ENCODE measurements at places on chromosomes 1 and 21.

GRCh38 chr21:24096651-24097050 lies 1510.6 kb downstream of the MRPL39 start:
- DNase-seq: no peak

- DNase-seq: no peak
These were observed 147.8 kb downstream of the TNFSF18 start for GRCh38 chr1:172902861-172903381.

DNA sequence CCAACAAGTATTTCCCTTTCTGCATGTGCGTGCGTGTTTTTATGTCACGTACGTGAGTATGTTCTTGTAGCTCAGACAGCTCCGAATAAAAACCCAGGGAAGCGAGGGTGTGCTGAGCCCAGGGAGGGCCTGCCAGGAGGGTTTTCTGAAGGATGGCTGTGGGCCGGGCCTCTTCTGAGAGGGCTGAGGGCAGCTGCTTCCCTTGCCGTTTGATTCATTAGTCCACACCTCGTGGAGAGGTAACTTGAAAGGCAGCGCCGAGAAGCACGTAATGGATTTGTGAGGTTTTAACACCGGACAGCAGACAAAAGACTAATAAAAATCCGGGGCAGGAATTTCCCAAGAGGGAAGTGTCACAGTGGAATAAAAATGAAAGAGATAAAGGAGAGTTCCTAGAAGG lies 29.5 kb downstream of the CD247 start:
- no peak for DNase-seq

DNA sequence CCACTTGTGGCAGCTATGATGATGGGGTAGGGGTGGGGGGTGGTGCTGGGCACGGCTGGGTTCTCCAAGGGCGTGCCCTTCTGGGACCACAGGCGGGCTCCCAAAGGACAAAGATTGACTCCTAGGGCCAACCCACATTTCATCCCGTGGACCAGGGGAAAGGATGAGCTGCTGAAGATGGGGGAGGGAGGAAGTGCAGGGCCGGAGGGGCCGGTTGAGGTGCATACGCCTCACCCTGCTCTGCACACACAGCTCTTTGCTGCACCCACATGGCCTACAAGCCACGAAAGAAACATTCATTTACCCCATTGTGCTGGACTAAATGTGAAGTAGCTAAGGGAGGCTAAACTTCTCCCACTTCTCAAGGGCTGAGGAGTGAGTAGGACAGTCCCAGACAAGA lies 34.2 kb upstream of the GNPAT start:
- no peak for DNase-seq

DNA sequence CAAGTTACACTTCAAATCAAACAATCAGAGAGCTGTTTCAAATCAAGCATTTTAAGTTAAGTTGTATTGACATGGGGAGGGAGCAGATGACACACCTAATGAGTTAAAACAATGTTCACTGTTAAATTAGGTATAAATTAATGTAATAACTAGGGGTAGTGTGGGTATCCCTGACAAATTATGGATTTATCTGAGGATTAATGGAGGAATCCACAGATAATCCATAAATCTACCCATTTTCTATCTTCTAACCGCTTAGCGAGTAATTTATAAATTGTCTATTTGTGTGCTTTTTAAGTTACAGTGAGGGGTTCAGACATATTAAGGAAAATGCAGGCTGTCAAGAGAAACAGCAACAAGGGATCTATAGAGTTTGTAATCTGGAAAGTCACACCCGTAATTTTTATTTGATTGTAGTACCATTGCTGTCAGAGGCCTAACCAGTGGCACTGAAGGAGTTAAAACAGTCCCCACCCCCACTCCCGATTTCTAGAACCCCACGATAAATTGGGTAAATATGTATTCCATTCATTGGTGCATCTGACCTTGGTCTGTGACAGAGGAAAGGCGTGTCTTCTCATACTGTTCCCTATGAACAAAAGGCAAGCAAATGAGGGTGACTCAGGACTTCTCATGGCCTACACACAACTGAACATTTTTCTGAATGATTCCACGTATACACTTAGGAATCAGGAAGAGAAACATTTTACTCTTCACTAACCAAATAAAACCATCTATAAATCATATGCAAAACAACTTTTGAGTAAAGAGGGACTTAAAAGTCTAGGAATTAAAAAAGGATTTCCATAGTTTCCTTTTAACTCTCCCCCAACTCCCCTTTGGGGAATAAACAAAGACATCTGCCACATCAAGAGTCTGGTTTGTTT lies 7.4 kb downstream of the IRF2BP2 start:
- no peak for DNase-seq

DNA sequence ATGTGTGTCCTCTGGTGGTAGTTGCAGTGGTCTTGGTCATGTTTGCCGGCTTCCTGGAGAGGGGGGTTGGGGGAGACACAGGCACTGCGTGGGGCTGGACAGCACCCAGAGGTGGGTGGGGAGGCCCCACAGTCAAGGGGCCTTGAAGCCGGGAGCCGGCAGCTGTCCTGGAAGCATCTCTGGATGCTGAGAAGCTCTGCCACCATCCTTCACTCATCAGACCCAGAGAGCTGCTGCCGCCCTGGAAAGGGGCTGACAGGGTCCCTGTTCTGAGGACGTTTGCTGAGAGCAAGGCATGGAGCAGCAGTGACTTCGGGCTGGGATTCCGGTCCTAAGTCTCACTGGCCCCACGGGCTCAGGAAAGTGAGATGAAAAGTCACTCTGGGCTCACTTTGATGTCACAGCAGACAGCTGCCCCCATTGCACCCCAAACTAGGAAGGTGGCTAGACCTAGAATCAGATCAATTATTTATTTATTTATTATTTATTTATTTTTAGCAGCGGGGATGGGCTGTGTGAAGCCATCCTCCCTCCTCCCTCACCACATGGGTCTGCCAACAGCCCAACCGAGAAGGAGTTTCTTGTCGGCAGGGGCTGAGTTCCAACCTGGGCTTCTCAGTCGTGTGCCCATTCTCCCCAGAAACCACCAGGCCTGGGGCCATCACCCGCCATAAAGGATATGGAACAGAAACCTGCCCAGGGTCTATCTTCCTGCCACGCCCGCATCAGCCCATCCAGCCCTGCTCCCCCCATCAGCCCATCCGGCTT lies 547.4 kb downstream of the PTPRU start:
- no peak for DNase-seq

GRCh38 chr1:66556161-66556611 lies 22.2 kb downstream of the SGIP1 start:
- no peak for DNase-seq

GRCh38 chr1:68696221-68696620 lies 199.3 kb upstream of the DEPDC1 start:
- DNase-seq: no peak

- no peak for DNase-seq
These were observed 289.8 kb upstream of the POU3F1 start for GRCh38 chr1:38336301-38336923.

GRCh38 chr1:65064981-65065380 lies 83.0 kb upstream of the AK4 start:
- no peak for DNase-seq

GRCh38 chr21:32889596-32889995 lies 118.0 kb upstream of the PAXBP1 start:
- no peak for DNase-seq

- DNase-seq: no peak
These were observed 112.2 kb upstream of the MROH9 start for GRCh38 chr1:170823120-170823519.

- no peak for DNase-seq
These were observed 228.3 kb downstream of the NCAM2 start for GRCh38 chr21:21226472-21226871.

- no peak for DNase-seq
These were observed 397.9 kb downstream of the BRINP2 start for GRCh38 chr1:177568622-177569021.

- no peak for DNase-seq
These were observed 83.1 kb upstream of the KCNK1 start for GRCh38 chr1:233530665-233531386.

GRCh38 chr1:153358691-153358975 lies 979 bp downstream of the S100A9 start:
- no peak for DNase-seq

DNA sequence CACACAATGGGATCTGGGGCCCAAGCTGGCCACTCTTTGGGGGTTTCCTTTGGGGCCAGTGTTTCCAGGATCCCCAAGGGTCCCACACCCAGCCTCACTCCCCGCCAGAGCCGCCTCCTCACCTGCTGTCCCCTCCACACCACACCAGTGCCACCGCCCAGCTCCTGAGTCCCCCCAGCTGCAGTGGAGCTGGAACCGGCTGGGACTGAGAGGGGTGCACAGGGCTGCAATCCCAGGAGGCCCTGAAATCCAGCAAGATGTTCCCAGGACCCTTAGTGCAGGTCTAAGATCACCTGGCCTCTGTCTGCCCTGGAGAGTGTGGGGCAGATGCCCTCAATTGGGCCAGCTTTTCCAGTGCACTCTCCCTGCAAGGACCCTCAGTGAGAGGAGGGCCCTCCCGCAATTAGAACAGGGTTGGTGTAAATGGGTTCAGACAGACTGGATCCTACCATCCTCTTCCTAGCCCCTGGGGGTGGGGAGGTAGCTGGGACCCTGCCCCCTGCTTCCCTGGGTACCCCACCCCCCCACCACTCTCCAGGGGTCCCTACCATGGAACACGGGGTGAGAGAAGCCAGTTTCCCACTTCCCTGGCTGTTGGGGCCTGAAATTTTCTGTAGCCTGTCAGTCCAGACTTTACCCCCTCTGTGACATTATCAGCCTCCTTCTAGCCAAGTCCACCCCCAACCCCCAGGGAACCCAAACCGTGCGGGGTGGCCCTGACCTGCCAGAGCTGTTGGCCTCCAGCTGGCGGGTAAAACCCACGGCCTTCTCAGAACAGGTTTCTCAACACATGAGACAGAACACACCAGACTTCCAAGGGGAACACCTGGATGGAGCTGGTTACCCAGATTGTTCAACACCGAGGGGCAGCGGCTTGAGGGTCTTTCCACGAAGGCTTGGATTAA lies 7.0 kb downstream of the KRTAP10-12 start:
- peak; percentile 91 for DNase-seq

GRCh38 chr1:94314222-94314858 lies 77.0 kb upstream of the ARHGAP29 start:
- no peak for DNase-seq

DNA sequence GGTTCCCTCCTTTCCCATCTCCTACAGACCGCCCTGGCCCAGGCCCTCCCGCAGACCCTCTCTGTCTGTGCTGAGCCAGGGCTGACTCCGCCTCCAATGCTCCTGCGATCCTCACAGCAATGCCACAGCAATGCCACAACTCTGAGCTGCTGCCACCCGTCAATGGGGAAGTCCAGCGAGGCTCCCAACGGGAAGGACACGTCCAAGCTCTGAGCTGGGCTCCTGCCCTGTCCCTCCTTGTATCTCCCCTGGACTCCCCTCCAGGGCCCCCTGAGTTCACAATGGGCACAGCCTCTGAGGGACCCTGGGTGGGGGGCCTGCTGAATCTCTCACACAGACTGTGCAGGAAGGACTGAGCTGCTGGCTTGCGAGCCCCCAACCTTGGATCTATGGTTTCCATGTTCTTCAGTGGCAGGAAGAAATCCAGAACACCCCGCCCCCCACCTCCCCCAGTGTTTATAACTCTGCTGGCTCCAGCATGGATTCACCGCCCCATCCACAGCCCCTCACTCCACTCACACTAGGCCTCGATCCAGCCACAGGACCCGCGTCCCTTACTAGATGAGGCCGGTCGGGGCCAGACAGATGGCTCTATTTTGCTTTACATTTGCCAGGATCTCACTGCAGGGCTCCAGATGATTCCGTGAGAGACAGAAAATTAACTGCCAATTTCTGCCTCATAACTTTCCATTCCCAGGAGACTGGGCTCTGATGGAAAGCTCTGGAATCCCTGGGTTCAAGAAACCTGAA lies 338.0 kb downstream of the MATN1 start:
- no peak for DNase-seq

DNA sequence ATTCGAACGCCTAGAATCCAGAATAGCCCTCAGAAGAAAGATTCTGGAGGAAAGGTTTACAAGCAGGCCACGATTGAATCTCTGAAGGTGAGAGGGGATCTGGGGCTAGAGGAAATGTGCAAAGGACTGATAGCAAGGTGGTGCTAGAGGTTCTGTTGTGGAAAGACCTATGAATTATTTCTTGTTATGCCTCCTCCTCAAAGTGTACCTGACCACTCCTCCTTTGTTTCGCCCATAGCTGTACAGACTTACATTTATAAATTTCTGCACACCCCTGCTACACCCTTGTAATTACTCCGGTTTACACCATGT lies 986 bp downstream of the TCEANC2 start:
- DNase-seq: no peak

GRCh38 chr1:21673277-21673780 lies 4.2 kb upstream of the RAP1GAP start:
- DNase-seq: peak; percentile 81

- DNase-seq: no peak
These were observed 17.0 kb upstream of the NGF start for GRCh38 chr1:115355069-115355468.

DNA sequence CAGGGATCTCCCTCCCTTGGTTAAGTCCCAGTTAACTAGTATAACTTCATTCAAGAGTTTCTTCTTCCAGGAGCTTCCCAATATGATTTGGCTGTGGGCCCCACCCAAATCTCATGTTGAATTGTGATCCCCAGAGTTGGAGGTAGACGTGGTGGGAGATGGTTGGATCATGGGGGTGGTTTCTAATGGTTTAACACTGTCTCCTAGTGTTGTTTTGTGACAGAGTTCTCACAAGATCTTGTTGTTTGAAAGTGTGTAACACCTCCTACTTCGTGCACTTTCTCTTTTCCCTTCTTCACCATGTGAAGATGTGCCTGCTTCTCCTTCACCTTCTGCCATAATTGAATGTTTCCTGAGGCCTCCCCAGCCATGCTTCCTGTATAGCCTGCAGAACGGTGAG lies 251.8 kb upstream of the FGGY start:
- no peak for DNase-seq

DNA sequence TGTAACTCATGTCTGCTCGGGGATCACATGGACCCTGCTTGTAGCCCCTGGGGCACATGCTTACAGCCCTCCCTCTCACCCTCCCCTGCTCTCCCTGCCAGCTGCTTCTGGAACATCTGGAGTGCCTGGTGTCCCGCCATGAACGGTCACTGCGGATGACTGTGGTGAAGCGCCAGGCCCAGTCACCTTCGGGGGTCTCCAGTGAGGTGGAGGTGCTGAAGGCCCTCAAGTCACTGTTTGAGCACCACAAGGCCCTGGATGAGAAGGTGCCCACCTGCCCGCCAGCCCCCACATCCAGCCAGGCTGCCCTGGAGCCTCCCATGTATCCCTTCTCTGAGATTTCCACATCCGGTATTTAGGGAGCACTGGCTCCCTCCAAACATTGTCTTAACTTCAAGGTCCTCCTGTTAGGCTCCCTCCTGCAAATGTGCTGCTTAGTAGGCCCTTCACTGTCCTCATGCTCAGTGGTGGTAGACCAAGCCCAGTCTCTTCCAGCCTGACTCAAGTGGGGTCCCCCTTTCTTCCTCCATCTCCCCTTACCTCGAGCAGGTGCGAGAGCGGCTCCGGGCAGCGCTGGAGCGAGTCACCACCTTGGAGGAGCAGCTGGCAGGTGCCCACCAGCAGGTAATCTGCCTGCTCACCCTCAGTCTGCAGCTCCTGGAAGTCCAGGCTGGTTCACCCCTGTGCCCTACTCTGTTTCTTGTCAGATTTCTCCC lies 17.7 kb downstream of the PPFIA4 start:
- DNase-seq: no peak

- no peak for DNase-seq
These were observed 6.0 kb downstream of the TEX35 start for GRCh38 chr1:178518894-178519293.

- DNase-seq: no peak
These were observed 159.8 kb downstream of the ZNF326 start for GRCh38 chr1:90154711-90155110.
